GM23338 (cell line): ENCODE measurements at places on chromosomes 11 and 22. TPM values are rescaled to one million over a fixed set of nuclear protein-coding genes. Genes with fewer than 3 reads are reported as not detected.

GRCh38 chr11:105619556-105619955 lies 9.7 kb downstream of the GRIA4 start:
- DNase-seq, result no peak
- H3K27ac ChIP-seq, result no peak overlapping the region
- H3K27me3 ChIP-seq, result no peaks in the 10 kb centered on the region
- H3K4me1 ChIP-seq, result peaks cover 5% of the 10 kb centered on the region; the same call in 1 of the 2 replicates
- H3K36me3 ChIP-seq, result no peaks in the 10 kb centered on the region

GRCh38 chr11:14203321-14203720 lies 155.7 kb downstream of the RRAS2 start:
- H3K4me1 ChIP-seq, result 0 out of 2 replicates have a peak, but pooled peaks cover 8% of the 10 kb centered on the region
- no peaks in the 10 kb centered on the region for H3K27me3 ChIP-seq
- no peak overlapping the region for H3K4me3 ChIP-seq
- H3K36me3 ChIP-seq, result no peaks in the 10 kb centered on the region
- DNase-seq, result no peak

GRCh38 chr11:45174963-45175362 lies 28.5 kb downstream of the PRDM11 start:
- H3K36me3 ChIP-seq, result no peaks in the 10 kb centered on the region
- no peak overlapping the region for H3K4me3 ChIP-seq
- no peak overlapping the region for H3K27ac ChIP-seq
- H3K4me1 ChIP-seq, result peaks cover 5% of the 10 kb centered on the region; the same call in 1 of the 2 replicates
- DNase-seq, result no peak

Gene TRPM5
- total RNA-seq, result not detected in 2 replicates

Gene NELL1
- 0.39 and 1.6 TPM in 2 replicates for total RNA-seq

Gene ISX
- not detected in 2 replicates for total RNA-seq

GRCh38 chr11:92810423-92811064 lies 158.9 kb upstream of the MTNR1B start:
- no peak overlapping the region for H3K4me3 ChIP-seq
- H3K27me3 ChIP-seq, result no peaks in the 10 kb centered on the region
- no peak overlapping the region for H3K27ac ChIP-seq

DNA sequence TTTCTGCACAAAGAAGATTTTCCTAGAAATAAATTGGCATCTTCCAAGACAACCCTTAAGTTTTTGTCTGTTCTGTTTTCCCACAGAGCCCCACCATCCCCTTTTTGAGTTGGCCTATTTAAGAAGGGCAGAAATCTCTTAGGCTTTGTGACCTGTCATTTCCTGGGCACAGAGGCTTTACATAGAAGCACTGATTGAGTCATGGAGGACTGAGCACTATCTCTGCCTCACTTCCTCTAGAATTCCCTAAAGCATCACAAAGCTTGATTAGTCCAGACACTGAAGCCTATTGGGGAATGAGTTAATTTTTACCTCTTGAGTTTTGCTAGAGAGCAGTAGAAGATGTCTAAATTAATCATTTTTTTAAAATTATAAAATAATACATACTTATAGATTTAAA lies 25.4 kb downstream of the TRIM44 start:
- peaks cover under 1% of the 10 kb centered on the region; the same call in 1 of the 2 replicates for H3K4me1 ChIP-seq
- H3K27me3 ChIP-seq, result no peaks in the 10 kb centered on the region
- no peaks in the 10 kb centered on the region for H3K36me3 ChIP-seq
- no peak overlapping the region for H3K4me3 ChIP-seq
- H3K27ac ChIP-seq, result no peak overlapping the region

Gene MUC15
- not detected in 2 replicates for total RNA-seq

- no peaks in the 10 kb centered on the region for H3K27me3 ChIP-seq
- no peak overlapping the region for H3K27ac ChIP-seq
- no peaks in the 10 kb centered on the region for H3K4me1 ChIP-seq
- H3K4me3 ChIP-seq, result no peak overlapping the region
Measured at GRCh38 chr22:25880524-25880923, 138.5 kb downstream of the MYO18B start.

Gene OR9Q1
- not detected in 2 replicates for total RNA-seq

Gene OLFML1
- total RNA-seq, result not detected in 2 replicates

DNA sequence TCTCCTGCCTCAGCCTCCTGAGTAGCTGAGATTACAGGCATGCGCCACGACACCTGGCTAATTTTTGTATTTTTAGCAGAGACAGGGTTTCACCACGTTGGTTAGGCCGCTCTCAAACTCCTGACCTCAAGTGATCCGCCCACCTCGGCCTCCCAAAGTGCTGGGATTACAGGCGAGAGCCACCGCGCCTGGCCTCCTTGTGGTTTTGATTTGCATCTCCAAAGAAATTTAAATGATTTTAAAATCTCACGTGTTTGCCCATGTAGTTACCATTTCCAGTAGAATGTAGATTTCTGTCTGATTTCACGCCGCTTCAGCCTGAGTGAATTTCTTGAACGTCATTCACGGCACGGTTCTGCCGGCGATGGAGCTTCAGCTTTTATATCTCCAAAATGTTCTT lies 55.8 kb downstream of the IGF2 start:
- no peaks in the 10 kb centered on the region for H3K36me3 ChIP-seq
- H3K27ac ChIP-seq, result no peak overlapping the region
- no peak for DNase-seq

GRCh38 chr11:58058276-58059006 lies 27.7 kb downstream of the OR6Q1 start:
- no peaks in the 10 kb centered on the region for H3K27me3 ChIP-seq
- no peak overlapping the region for H3K4me3 ChIP-seq
- no peak for DNase-seq
- H3K27ac ChIP-seq, result no peak overlapping the region; the same call in 1 of the 2 replicates

Gene MRGPRE
- not detected in 2 replicates for total RNA-seq

Gene MS4A6A
- not detected in 2 replicates for total RNA-seq

Gene RAB30
- total RNA-seq, result 4.5 and 6.6 TPM in 2 replicates

- no peak overlapping the region for H3K27ac ChIP-seq
- peak overlapping the region; percentile 27; the same call in 1 of the 2 replicates for H3K4me3 ChIP-seq
- peaks cover 32% of the 10 kb centered on the region for H3K27me3 ChIP-seq
- no peaks in the 10 kb centered on the region for H3K36me3 ChIP-seq
- H3K4me1 ChIP-seq, result peaks cover 93% of the 10 kb centered on the region
Measured at GRCh38 chr11:12687216-12687623, 13.0 kb downstream of the TEAD1 start.

GRCh38 chr11:15113381-15113780 lies 1.3 kb upstream of the INSC start:
- no peaks in the 10 kb centered on the region for H3K36me3 ChIP-seq
- 0 out of 2 replicates have a peak, but pooled peaks cover 6% of the 10 kb centered on the region for H3K4me1 ChIP-seq
- H3K27ac ChIP-seq, result no peak overlapping the region
- H3K4me3 ChIP-seq, result no peak overlapping the region
- H3K27me3 ChIP-seq, result peaks cover 31% of the 10 kb centered on the region

DNA sequence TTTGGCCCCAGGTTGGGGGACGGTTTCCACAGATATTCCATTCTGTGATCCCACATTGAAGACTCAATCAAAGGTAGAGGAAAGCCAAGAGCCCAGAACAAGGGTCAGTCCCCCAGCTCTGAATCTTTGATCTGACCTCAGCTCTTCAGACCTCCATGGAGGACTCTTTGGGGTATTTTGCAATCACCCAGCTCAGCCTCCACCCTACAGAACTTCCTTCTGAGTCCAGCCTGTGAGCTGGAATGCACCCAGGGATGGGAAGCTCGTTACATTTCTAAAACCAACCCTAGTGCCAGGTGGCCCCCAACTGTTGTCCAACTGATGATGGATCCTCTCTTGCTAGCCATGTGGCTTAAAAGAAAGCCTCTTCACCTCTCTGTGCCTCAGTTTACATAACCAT lies 335.3 kb downstream of the MN1 start:
- H3K4me3 ChIP-seq, result no peak overlapping the region
- H3K36me3 ChIP-seq, result no peaks in the 10 kb centered on the region
- H3K4me1 ChIP-seq, result peaks cover 10% of the 10 kb centered on the region
- no peak for DNase-seq

DNA sequence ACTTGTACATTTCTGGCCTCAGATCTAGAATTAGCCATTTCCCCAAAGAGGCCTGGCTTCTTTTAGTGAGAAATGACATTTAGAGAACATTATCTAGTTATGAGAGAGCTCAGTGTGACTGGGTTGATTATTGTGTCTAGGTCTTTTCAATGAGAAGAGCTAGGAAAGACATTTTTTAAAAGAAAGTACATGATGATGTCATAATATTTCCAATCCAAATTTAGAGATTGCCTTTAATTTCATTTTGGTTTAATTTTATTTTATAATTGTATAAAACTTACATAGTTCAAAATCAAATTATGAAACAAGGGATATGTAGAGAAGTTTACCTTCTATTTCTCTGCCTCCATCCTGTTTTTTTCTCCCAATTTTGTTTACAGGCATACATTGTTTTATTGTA lies 354.9 kb downstream of the TMEM135 start:
- no peak overlapping the region for H3K27ac ChIP-seq
- peaks cover 8% of the 10 kb centered on the region; the same call in 1 of the 2 replicates for H3K4me1 ChIP-seq
- no peak overlapping the region for H3K4me3 ChIP-seq
- no peaks in the 10 kb centered on the region for H3K27me3 ChIP-seq
- no peak for DNase-seq

Gene OR52H1
- 0.28 TPM in 1 of 2 replicates, not detected in the other for total RNA-seq

DNA sequence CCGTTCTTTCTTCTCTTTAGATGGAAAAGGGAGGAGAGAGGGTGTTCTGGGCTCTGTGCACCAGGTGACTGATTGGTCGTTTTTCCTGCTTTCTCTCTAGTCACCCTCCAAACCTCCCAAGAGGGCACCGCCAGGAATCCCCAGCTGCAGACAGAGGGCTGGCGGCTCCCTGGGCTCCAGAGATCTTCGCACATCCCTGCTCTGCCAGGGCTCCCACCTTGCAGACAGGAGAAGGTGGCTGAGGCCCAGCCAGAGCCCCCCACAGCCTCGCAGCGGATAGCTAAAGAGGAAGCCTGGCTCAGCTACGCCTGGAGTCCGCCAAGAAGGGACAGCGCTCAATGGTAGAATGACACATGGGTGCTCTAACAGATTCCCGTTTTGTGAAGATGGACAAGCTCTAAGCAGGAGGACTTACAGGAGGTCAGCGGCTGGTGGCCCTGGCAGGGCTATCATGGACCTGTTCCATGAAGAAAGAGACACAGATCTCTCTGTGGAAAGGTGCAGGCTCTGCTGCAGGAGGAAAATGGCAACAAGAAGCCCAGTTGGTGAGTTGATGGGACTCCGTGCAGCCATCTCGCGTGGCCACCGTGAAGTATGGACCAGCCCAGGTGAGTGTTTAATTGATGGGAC lies 976.9 kb downstream of the BRD1 start:
- no peaks in the 10 kb centered on the region for H3K27me3 ChIP-seq
- H3K4me1 ChIP-seq, result no peaks in the 10 kb centered on the region
- no peak overlapping the region for H3K27ac ChIP-seq
- DNase-seq, result no peak

DNA sequence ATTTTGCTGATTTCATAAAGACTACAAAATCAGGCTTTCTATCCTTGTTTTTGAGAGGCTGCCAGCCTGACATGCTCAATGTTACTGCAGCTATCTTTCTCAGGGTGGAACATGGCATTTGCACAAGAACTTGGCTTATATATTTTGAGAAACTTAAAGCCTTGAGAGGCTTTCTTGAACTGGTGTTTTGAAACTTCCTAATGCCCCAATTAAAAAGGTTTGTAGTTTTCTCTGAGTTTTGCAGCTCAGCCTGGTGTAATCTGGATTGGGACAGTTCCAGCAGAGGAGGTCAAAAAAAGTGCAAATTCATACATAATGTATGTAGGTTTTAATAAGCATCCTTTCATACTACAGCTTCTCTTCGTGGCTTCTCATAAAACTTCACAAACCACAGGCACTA lies 223.4 kb downstream of the FAM76B start:
- no peak for DNase-seq
- H3K4me1 ChIP-seq, result no peaks in the 10 kb centered on the region
- peaks cover 11% of the 10 kb centered on the region; the same call in 1 of the 2 replicates for H3K36me3 ChIP-seq
